ENCODE measurements at places on chromosomes 2 and 18. TPM values are rescaled to one million over a fixed set of nuclear protein-coding genes. Genes with fewer than 3 reads are reported as not detected.

GRCh38 chr2:172870396-172870795, 134.8 kb downstream of the RAPGEF4 start:
- DNase-seq, result no peak

DNA sequence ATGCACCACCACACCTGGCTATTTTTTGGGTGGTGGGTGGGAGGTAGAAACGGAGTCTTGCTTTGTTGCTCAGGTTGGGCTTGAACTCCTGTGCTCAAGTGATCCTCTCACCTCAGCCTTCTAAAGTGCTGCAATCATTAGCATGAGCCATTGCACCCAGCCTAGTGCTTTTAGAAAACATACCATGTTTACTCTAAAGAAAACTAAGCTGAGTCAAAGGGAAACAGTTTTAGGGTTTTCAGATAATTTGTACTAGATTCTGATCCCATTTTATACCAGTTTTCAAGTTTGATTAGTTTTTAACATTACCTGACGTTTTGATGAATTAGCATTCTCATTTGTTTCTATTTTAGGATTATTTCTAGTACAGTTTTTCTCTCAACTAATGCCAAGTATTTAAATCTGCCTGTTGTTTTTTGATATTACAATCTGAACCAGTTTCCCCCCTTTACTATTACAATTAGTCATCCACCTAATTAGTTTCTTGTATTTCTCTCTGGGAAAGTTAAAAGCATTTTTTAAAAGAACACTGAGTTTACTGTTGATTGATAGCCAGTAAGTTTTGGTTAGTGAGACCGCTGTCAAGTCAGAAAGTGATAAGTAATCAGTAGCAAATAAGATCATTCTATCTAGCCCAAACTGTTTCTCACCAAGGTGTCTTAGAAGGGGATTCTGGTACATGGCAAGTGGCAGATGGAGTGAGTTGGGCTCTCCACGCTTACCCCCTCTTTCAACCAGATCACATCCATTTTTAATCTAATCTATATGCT, 24.2 kb upstream of the TBR1 start:
- DNase-seq, result no peak

DNA sequence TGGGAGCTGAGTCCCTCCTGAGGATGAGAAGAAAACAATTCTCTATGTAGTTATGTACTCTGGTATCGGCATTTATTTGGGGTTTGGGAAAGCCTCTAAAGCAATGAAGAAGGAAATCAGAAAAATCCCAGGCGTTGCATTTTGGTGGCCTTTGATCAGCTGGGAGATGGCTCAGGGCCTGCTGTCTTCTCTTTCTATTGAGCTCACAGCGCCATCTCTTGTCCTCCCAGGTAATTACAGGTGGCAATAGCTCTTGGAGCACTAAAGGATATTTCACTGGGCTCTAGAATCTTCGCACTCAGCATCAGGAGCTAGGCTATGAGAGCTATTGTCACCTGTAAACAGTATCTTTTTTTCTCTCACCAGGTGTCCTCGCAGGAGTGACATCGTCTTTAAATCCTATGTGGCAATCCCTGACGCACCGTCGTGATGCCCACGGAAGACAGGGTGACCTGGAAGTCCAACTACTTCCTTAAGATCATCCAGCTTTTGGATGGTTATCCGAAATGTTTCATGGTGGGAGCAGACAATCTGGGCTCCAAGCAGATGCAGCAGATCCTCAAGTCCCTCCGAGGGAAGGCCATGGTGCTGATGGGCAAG, 76.1 kb upstream of the PMAIP1 start:
- DNase-seq, result peak; percentile 33

DNA sequence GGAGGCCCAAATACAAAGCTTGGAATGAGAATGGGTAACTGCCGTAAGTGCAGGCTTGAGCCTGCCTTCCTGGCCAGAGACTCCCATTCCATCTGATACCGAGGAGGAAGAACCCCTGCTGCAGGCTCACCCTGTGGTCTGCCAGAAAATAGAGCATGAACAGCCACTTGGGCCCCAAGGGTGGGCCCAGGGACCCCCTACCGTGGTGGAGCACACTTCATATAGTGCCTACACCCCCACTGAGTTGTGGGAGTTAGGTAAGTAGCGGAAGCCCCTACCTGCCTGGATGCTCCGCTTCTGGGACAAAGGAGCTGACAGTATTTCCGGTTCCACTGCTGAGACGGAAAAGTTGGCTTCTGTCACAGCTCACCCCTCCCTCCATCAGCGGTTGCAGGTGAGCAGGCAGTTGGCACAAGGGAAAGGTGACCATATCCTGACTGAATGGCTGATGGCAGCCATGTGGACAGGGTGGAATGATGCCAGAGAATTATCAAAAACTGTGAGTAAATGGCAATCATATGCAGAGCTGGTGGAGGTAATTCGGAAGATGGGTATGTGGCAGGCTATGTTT, 11.5 kb upstream of the C2orf42 start:
- DNase-seq, result no peak

GRCh38 chr2:207635468-207636200, 10.4 kb upstream of the METTL21A start:
- no peak for DNase-seq

- no peak for DNase-seq
Measured at GRCh38 chr2:83689402-83689801, 769.7 kb downstream of the SUCLG1 start.

DNA sequence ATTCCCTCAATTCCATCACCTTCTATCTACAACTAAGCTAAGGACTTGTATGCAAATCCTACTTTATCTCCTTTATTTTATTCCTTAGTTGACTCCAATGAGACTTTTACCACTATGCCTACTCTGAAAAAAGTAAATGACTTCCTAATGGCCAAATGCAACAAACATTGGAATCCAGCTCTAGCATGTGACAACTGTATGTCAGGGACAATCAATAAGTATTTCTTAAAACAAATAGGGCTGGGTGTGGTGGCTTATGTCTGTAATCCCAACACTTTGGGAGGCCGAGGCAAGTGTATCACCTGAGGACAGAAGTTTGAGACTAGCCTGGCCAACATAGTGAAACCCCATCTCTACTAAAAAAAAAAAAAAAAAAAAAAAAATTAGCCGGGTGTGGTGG, 21.8 kb downstream of the METTL4 start:
- no peak for DNase-seq

- DNase-seq, result no peak
Measured at GRCh38 chr2:150555611-150556356, 68.3 kb upstream of the RND3 start.

DNA sequence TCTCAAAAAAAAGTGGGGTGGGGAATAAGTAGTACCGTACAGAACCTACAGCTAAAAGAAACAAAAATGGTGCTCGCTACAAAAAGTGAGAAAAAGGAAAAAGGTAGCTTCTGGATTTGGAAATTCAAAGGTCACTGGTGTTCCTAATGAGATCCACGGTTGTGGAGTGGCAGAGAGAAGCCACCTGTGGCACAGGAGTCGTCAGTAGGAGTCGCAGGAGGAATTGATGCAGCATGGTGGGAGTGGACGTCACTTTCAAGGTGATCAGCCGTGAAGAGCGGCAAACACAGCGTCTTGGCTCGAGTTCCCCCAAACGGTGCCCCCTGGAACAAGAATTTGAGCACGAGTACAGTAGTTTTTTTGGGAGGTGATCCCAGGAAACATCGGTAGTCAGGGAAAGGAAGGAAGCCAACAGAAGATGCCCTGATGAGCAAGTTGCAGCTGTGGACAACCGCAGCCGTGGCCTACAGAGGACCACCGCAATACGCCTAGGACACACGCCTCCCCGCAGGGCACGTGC, 1.4 kb upstream of the TTL start:
- DNase-seq, result peak; percentile 36

DNA sequence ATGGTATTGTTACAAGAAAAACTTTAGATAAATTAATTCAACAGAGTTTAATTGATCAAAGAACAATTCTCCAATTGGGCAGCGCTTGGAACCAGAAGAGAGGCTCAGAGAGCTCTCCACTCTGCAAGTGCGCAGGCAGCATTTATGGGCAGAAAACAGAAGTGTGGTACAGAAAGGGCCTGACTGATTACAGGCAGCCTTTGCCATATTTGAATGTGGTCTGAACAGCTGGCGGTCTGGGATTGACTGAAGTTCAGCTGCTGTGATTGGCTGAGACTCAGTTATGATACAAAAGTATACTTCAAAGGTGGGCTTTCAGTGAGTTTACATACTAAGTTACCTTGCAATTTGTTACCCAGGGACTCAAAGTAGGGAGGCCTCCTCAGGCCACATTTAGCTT, 301.3 kb upstream of the ID2 start:
- DNase-seq, result no peak

- no peak for DNase-seq
Measured at GRCh38 chr18:79764131-79764530, 33.6 kb upstream of the KCNG2 start.

DNA sequence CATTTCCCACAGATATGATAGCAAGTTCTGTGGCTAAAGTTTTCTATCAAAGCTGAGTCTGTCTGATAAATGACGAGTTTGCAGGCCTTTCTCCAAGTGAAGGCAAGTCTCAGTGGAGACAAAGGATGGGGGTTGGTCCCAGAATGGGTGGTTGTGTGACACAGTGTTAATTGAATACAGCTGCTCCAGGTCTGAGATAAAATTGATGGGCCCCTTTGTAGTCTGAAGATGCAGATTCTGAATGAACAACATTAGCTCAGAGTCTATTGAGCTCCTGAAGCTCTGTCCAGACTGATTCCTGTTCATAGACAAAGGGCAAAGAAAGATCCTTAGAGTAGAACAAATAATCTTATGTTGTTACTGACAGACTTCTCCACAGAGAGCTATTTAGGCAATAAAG, 296.9 kb upstream of the CYRIA start:
- no peak for DNase-seq

GRCh38 chr2:188449971-188450370, 158.3 kb downstream of the GULP1 start:
- DNase-seq, result no peak

DNA sequence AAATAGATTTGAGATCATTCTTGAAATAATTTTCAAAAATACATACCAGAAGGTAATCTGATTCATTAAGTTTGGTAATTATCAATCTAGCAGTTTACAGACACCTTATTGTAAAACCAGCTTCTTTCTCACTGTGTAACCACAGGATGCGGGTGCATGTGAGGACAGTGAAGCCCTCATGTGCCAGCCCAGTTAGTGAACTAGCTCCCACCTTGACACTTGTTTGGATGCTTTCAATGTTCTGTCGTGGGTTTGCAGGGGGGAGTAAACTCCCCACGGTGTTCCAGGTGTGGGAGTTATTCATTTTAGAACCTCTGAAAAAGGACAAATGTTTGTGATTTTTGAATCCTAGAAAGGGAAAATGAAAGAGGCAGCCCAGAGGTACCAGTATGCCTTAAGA, 59.0 kb downstream of the WDSUB1 start:
- DNase-seq, result no peak

- DNase-seq, result no peak
Measured at GRCh38 chr2:115609978-115610377, 1167.5 kb downstream of the DPP10 start.

Gene CHRND
- not detected for total RNA-seq

Gene CNGA3
- total RNA-seq, result 0.63 TPM

Gene SALL3
- total RNA-seq, result not detected

Gene IL36G
- not detected for total RNA-seq

Gene SLC8A1
- 17.0 TPM for total RNA-seq

Gene ABHD1
- total RNA-seq, result 0.19 TPM

Gene CAPN14
- not detected for total RNA-seq

Gene GPBAR1
- total RNA-seq, result 3.3 TPM

Gene BOLL
- not detected for total RNA-seq

Gene CIB4
- total RNA-seq, result 0.60 TPM

All from mucosa of descending colon (tissue), 3 donors.